ENCODE measurements at places on chromosomes 13 and 19.

DNA sequence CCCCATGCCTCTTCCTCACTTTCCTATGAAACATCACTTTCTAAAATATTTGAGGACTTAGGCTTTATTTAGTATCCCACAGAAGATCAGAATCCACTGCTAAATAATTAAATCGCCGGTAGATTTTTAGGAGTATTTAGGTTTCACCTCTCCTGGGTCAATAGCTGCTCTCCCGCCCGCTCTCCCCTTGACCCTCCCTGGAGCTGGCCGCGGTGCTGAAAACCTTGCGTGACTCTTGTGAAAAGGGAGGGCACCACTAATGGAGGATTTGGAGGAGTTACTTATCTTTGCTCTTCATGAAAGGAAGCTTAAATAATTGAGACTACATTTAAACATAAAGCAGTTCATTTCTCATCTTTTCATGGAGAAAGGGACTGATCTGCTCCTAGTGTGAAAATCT lies 14.1 kb downstream of the POU4F1 start:
- DNase-seq = peak; percentile 82

DNA sequence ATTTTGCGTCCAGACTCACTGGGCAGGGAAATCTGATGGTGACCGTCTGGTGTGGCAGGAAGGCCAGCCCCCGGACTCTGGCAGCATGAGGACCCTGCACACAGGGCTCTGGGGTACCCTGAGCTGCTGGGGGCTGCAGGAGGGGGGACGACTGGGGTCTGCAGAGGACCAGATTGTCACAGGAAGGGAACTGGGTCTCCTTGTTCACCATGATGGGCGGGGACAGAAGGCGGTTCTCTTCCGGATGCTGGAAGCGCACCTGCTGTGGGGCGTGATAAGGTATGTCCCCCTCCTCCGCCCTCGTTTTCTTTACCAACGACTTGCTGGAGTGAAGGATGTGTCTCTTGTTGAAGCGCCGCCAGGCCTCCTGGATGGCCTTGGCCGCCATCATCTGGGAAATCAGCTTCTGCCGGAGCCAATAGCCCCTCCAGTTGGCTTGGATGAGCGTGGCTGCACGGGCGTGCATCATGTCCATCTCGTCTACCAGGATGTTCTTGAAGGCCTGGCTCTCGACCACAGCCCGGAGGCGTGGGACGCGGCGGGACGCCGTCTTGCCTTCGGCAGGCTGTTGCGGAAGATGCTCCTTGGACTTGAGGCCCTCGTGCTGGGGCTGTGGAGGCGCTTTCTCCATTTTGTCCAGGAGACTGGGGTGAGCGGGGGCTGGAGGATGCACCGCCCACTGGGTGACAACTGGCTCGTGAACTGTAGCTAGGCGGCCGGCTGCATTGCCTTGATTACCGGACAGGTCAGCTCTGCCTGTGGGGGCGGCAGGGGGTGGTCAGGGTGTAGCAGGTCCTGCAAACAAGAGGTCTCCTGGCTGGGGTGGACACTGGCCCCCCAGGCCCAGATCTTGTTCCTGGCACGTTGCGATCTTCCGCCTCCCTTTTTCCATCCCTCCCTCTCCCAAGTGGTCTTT lies 7.2 kb downstream of the IQCN start:
- DNase-seq = no peak

DNA sequence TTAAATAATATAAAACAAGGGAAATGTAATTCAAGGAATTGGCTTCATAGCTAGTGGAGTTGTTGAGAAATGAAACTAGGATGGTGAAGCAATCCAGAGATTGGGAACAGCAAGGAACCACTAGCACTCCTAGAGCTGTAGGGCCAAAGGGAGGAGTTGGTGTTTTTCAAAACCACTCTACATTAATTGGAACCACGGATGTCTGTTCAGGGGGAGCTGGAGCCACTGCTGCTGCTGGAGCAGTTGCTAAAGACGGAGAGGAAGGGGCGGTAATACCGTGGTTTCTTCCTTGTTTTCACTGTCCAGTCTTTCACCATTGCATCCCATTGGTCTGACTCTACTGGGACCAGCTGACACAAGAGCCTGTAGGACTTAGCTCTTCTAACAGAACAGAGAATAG lies 8.5 kb downstream of the DNAJC15 start:
- no peak for DNase-seq

DNA sequence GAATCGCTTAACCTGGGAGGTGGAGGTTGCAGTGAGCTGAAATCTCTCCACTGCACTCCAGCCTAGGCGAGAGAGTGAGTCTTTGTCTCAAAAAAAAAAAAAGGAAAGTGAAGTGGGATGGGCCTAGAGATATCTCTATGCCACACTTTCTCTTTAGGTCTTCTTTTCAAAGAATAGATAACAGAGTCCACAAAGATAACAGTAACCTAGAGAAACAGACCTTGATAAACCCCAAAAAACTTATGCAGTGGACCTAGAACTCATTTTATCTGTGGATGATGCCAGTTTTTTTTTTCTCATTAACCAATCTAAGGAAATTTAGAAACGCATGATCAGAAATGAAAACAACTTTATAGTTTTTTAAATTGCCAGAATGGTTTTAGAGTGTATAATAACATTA lies 227.4 kb downstream of the LHFPL6 start:
- no peak for DNase-seq

GRCh38 chr13:45108716-45109101 lies 11.6 kb upstream of the GTF2F2 start:
- no peak for DNase-seq

- DNase-seq = no peak
Observed at GRCh38 chr13:31090961-31091624, 70.6 kb downstream of the HSPH1 start.

- no peak for DNase-seq
Observed at GRCh38 chr13:97120346-97120745, 101.8 kb upstream of the MBNL2 start.

DNA sequence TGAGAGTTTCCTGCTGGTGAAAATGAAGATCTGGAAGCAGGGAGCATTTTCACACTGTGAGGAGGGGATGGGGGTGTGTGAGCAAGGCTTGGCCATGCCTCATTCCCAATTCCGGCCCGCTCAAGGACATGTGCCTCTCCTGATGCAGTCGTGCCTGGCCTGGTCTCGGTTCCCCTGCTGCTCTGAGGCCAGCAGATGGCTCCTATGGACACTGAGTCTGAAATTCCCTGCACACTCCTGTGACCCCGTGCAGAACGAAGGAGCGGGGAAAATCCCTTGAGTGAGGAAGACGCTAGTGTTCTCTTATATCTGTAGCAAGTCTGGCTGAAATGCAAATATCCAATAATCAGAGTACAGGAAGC lies 363 bp upstream of the ZNF763 start:
- DNase-seq = no peak

- DNase-seq = no peak
Observed at GRCh38 chr13:51342706-51343105, 3.2 kb downstream of the SERPINE3 start.

- no peak for DNase-seq
Observed at GRCh38 chr19:12834566-12834943, at the start of gene RTBDN. TSS of gene RTBDN (minus strand) at chr19:12834579. CDS start at chr19:12829979, 4,600 bp downstream.

DNA sequence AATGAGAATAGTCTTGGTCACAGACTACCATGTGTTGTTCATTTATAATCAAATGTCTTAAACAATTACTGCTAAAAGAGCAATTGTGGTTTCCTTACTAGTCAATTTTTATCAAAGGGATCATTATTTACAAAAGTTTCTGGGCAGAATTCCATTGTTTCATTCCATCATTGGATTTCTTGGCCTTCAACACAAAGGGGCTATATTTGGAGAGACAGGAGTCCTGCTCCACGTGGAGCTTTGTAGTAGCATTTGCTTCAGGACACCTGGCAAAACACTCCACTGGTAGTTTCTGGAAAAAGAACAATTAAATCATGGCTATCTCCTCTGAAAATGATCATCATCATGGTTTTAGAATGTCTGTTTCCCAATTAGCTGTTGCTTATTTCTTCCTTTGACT lies 22.3 kb upstream of the STARD13 start:
- no peak for DNase-seq

- peak; percentile 96 for DNase-seq
Observed at GRCh38 chr19:6393074-6393982, at the start of gene GTF2F1. TSS of gene GTF2F1 (minus strand) at chr19:6393164. CDS start at chr19:6392995, 169 bp downstream.
